Prostate gland (tissue), 2 donors: ENCODE measurements at places on chromosomes 16 and 17. TPM values are rescaled to one million over a fixed set of nuclear protein-coding genes. Genes with fewer than 3 reads are reported as not detected.

DNA sequence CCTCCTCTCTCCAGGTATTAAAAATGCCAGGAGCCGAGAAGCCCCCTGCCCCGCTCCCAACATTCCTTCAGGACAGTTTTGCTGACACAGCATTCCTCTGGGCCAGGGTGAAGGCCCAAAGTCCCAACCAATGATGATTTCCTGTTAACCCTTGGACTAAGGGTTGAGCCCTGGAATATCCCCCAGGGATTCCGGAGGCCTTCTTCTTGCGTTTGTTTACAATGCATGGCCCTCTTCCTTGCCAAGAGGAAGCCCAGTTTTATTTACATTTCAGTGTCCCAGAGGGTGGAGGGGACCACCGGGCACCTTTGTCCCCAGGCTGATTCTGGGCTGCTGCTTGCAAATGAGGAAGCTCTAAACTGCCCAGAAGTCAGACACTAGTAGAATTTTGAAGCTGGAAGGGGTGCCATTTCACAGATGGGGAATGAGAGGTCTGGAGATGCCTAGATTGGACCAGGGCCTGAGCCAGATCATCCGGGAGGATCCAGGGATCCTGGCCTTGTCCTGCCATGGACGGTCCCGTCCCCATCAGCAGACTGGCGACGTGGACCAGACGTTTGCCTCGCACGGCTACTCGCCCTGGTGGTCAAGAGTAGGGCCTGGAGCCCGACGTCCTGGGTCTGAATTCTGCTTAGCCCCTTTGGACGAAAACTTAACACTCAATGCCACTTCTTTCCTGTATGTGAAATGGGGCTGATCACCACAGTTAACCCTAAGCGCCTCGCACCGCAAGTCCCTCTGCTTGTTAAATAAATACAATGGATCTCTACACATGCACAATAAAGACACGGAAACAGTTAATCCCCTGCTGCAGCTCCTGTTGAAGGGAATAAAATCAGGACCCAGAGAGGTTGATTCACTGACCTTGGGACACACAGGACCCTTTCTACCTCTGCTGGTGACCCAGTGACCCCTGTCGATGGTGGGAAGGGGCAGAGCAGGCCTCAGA is 55.6 kb upstream of the CIBAR2 start:
- no peaks in the 10 kb centered on the region for H3K4me1 ChIP-seq
- DNase-seq = no peak
- H3K4me3 ChIP-seq = no peak overlapping the region
- no peak overlapping the region for H3K27ac ChIP-seq
- no peaks in the 10 kb centered on the region for H3K27me3 ChIP-seq

GRCh38 chr17:38857271-38857670 is 3.8 kb upstream of the RPL23 start:
- no peak overlapping the region for H3K27ac ChIP-seq
- no peaks in the 10 kb centered on the region for H3K4me1 ChIP-seq
- H3K36me3 ChIP-seq = no peaks in the 10 kb centered on the region
- no peak overlapping the region for H3K4me3 ChIP-seq
- no peak for DNase-seq

DNA sequence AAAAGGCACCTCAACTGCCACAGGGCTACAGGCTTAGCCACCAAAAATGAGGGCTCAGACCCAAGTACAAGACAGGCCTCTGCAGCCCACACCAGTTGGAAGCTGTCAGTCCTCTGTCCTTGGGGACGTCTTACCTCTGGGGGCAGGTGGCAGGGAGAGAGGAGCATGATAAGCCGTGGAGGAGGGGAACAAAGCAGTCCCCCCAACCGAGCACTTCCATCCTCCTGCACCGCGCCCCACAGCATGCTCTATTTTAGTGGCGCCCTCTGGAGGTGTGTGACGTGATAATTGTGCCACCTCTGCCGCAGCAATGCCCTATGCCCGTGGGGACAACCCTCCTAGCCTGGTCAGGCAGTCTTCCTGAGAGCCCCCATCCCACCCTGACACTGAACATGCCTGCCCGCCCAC is 13.6 kb downstream of the G6PC3 start:
- DNase-seq = no peak
- H3K36me3 ChIP-seq = peaks cover 7% of the 10 kb centered on the region
- no peaks in the 10 kb centered on the region for H3K27me3 ChIP-seq
- peaks cover 4% of the 10 kb centered on the region for H3K4me1 ChIP-seq
- no peak overlapping the region for H3K4me3 ChIP-seq
- no peak overlapping the region for H3K27ac ChIP-seq

GRCh38 chr16:12392585-12393091 is 411.0 kb downstream of the CPPED1 start:
- H3K4me3 ChIP-seq = no peak overlapping the region
- DNase-seq = no peak
- H3K27ac ChIP-seq = peak overlapping the region; percentile 16

Gene RNU2-1
- not detected for total RNA-seq

DNA sequence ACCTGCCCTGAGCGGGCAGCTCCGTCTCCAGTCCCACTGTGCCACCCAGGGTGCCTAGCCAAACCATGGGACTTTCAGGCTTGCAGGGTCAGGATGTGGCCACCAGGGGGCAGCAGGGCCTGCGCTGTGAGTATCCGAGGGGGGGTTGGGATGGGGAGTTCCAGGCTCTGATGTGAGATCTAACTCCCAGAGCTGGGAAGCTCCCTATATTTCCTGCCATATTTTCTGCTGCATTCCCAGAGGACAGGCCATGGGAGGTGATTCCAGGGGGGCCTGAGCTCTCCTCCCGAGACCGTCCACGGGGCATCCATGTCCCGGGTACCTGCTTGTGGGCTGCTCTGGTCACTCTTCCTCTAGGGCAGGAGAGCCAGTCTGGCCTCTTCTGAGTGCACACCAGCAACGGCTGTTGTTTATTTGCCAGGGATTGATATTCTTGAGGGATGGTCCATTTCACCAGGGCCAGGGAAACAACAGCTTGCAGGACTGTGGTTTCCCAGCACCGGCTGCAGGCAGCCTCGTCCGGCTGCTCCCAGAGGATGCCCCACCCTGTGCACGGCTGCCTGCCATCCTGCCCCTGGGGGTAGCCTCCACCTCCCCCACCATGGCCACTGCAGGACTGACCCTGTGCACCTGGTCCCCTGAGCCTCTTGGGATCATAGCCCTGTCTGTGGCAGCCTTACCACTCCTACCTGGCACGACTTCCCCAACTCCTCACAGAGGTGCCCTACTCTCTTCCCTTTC is 1.2 kb downstream of the GPR142 start:
- H3K4me1 ChIP-seq = no peaks in the 10 kb centered on the region
- H3K36me3 ChIP-seq = no peaks in the 10 kb centered on the region
- no peak overlapping the region for H3K27ac ChIP-seq
- H3K27me3 ChIP-seq = no peaks in the 10 kb centered on the region

GRCh38 chr17:8995711-8996110 is 25.6 kb upstream of the NTN1 start:
- no peaks in the 10 kb centered on the region for H3K4me1 ChIP-seq
- no peak overlapping the region for H3K4me3 ChIP-seq
- no peak overlapping the region for H3K27ac ChIP-seq
- no peaks in the 10 kb centered on the region for H3K27me3 ChIP-seq

DNA sequence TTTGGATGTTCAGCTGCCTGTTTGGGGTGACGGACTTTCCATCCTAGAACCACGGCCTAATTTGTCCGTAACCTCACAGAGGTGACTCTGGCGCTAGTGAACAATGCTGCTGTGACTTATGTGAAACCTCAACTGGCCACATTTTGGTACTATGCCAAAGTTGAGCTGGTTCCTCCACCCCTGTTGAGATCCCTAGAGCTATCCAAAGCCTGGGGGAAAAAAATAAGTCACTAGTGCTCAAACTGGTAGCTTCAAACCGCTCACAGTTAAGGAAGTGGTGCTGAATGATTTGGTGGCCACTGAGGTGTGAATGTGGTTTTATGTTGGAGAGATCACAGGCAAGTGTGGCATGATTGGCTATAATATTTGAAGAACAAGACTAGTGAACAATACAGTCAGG is 11.3 kb upstream of the TUBG2 start:
- H3K27me3 ChIP-seq = no peaks in the 10 kb centered on the region
- DNase-seq = no peak
- no peak overlapping the region for H3K4me3 ChIP-seq
- H3K4me1 ChIP-seq = no peaks in the 10 kb centered on the region
- H3K36me3 ChIP-seq = no peaks in the 10 kb centered on the region

GRCh38 chr16:3691761-3692160 is 25.6 kb downstream of the TRAP1 start:
- H3K4me3 ChIP-seq = no peak overlapping the region
- peaks cover 4% of the 10 kb centered on the region for H3K4me1 ChIP-seq
- H3K27me3 ChIP-seq = no peaks in the 10 kb centered on the region
- no peak for DNase-seq

Gene SLC13A5
- total RNA-seq = 1.6 TPM

Gene TPSD1
- 1.9 TPM for total RNA-seq

DNA sequence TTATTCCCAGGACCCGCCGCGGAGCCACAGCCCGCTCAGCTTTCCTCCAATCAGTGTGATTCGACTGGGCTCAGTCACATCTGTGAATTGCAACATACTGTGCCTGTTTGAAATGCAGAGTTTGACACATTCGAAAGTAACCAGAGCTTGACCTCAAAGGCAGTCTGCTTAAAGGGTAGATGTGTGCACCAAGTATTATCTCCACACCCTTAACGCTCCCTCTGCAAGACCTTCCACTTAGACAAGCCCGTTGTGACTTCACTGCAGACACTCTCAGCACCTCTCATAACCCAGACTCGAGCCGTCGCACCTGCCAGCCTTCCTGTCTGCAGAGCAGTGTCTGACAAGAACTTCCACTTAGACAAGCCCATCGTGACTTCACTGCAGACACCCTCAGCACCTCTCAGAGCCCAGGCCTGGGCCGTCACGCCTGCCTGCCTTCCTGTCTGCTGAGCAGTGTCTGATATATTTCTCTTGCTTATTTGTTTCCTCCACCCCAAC is 3.7 kb downstream of the KLHDC4 start:
- no peak overlapping the region for H3K27ac ChIP-seq
- H3K36me3 ChIP-seq = no peaks in the 10 kb centered on the region
- DNase-seq = peak; percentile 15
- H3K4me3 ChIP-seq = no peak overlapping the region
- H3K27me3 ChIP-seq = no peaks in the 10 kb centered on the region

Gene SLC26A11
- 16.9 TPM for total RNA-seq

- no peaks in the 10 kb centered on the region for H3K4me1 ChIP-seq
- H3K4me3 ChIP-seq = no peak overlapping the region
- H3K36me3 ChIP-seq = no peaks in the 10 kb centered on the region
- H3K27ac ChIP-seq = no peak overlapping the region
- no peak for DNase-seq
These were observed 69.7 kb downstream of the RPA1 start for GRCh38 chr17:1899403-1900000.

GRCh38 chr17:32741381-32741780 is 135.5 kb downstream of the MYO1D start:
- no peaks in the 10 kb centered on the region for H3K27me3 ChIP-seq
- no peaks in the 10 kb centered on the region for H3K4me1 ChIP-seq
- DNase-seq = no peak
- H3K27ac ChIP-seq = no peak overlapping the region
- no peak overlapping the region for H3K4me3 ChIP-seq

DNA sequence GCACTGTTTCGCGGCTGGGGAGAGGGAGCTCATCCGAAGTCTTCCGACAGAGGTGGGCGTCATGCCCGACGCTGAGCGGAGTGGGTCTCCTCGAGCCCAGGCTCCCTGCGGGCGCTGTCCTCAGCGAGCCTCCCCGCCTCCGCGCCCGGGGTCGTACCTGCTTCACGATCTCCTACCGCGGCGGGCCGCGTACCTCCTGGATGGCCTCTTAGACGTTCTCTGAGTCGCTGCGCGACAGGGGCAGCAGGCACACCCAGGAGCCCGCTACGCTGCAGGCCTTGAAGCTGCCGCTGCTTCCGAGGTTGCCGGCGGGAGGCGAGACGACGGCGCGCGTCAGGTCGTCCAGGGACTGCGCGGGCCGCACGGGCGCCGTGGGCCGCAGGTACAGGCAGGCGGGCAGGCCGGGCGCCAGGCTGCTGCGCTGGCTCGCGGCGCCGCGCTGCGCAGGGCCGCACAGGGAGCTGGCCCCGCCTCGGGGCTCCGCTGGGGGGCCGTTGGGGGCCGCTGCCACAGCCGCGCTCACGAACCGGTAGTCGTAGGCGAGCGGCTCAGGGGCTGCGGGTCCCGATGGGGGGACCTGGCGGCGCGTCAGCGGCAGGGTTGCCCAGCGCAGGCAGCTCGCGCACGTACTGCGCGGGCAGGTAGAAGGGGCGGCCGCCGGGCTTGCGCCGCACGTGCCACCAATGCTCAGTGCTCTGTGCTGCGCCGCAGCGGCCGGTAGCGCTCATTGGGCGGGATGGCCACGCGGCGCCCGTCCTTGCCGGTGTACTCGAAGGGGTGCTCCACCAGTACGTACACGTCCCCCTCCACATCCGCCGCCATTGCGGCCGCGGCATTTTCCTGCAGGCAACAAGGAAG is 116.4 kb upstream of the SMURF2 start:
- no peak overlapping the region for H3K27ac ChIP-seq
- DNase-seq = no peak
- peaks cover 14% of the 10 kb centered on the region for H3K4me1 ChIP-seq
- no peaks in the 10 kb centered on the region for H3K36me3 ChIP-seq

Gene SLC38A8
- not detected for total RNA-seq

Gene RSPRY1
- 45.3 TPM for total RNA-seq

- peak; percentile 57 for DNase-seq
- no peak overlapping the region for H3K27ac ChIP-seq
- H3K4me1 ChIP-seq = no peaks in the 10 kb centered on the region
- H3K36me3 ChIP-seq = no peaks in the 10 kb centered on the region
These were observed 147.3 kb downstream of the CCDC182 start for GRCh38 chr17:57597531-57598453.

DNA sequence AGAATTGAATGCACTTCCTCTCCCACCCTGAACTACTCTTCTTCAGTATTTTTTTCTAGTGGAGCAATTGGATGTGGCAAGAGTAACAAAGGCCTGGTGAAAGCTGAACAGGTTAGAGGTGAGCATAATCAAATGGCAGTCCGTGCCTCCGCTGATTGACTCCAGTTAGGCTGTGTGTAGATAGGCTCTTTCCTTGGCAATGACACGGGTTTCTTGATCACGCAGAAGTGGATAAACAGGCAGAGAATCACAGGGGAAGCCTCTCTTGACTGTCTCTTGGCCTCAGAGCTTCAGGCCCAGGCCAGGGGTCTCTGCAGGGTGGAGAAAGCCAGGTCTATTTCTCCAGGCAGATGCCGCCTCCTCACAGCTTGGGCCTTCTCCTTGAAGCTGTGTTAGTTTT is 4.2 kb downstream of the CD300LB start:
- H3K4me3 ChIP-seq = no peak overlapping the region
- no peaks in the 10 kb centered on the region for H3K27me3 ChIP-seq
- no peak overlapping the region for H3K27ac ChIP-seq

DNA sequence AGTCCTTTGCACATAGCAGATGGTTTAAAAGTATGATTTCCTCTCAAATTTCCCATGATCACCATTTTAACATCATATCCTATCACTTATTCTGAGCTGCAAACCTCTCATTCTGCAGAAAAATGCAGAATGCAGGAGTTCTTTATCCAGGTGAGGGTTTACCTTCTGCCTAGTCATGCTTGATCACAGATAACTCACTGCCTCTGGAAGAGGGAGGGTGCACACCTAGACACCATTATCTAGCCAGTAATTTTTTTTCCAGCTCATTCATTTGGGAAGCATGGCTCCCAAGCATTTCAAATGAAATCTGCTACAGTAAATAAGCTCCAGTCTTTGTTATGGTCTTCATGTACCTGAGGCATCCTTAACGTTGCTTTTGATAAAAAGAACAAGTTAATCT is 38.0 kb downstream of the RFFL start:
- no peak overlapping the region for H3K4me3 ChIP-seq
- H3K27ac ChIP-seq = no peak overlapping the region
- DNase-seq = no peak
- H3K27me3 ChIP-seq = no peaks in the 10 kb centered on the region
- H3K36me3 ChIP-seq = no peaks in the 10 kb centered on the region
